NCI-H524 treated with DMSO at 0.1 percent for 48 hours (cell line): ENCODE measurements at places on chromosomes 5 and 9.

GRCh38 chr5:169299191-169299662, 1.7 kb downstream of the SLIT3 start:
- DNase-seq: no peak

- DNase-seq: no peak
These were observed 109.6 kb downstream of the FAM174A start for GRCh38 chr5:100644776-100645175.

DNA sequence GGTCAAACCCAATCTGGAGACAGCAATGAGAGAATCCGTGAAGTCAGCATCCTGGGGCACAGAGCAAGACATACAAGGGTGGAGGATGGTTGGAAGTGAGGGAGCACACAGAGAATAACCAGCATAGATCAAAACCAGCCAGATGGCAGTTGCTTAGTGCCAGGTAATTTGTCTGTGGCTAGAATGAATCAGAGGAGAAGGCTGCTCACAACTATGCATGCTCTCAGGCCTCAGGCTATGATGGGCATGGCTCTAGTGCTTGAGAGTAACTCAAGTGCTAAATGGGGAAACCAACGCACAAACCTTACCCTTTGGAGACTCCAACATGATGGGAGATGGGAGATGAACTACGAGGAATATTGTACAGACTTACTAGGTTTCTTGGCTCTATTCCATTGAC, 160.8 kb downstream of the DMRT2 start:
- DNase-seq: no peak

GRCh38 chr9:135299651-135300345, 179.8 kb upstream of the PPP1R26 start:
- DNase-seq: no peak

DNA sequence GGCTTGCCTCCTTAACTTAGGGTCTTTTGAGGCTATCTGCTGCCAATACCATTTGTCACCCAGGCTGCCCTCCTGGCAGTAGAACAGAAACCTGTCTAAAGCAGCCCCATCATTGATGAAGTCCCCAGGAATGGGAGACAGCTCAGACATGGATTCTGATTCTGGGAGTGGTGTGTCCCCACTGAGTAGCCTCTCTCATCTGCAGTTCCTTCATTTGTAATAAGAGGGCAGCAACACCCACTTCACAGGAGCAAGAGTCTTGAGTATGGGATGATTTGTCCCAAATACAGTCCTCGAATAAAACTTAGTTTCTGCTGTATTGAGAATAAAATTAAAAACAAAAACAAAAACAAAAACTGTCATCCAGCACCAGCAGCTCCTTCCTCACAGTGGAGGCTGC, 167.6 kb downstream of the ASTN2 start:
- no peak for DNase-seq

DNA sequence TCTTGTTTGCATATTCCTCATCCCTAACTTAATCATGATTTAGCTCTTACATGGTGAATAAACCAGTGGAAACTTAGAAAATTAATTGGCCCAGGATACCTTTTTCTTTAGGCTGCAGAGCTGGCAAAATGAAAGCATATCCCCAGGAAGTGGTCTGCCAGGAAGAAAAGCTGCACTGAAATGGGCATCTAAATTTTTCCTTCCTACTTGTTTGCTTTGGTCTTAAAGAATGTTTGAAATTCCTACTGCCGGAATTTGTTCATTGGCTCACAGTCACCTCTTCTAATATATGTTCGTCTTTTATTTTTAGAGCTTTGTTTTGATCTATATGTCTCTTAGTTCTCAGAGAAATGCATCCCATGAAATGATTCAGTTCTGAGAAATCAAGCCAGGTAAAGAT, 113.2 kb upstream of the ELL2 start:
- no peak for DNase-seq

GRCh38 chr9:87441251-87441650, 56.4 kb upstream of the DAPK1 start:
- no peak for DNase-seq

DNA sequence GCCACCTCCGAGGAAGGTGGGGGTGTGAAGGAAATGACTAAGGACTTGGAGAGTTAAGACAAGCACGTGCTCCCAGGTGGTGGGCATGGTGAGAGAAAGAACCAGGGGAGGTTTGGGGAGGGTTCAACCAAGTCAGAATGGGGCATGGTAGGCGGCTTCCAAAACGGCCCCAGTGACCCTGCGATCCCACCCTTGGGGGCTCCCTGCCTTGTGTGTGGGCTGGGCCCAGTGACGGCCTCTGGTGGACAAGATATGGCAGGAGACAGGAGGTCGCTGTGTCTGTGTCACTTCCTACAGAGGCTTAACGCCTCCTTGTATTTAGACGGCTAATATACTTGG, 51.3 kb upstream of the IRX4 start:
- no peak for DNase-seq

DNA sequence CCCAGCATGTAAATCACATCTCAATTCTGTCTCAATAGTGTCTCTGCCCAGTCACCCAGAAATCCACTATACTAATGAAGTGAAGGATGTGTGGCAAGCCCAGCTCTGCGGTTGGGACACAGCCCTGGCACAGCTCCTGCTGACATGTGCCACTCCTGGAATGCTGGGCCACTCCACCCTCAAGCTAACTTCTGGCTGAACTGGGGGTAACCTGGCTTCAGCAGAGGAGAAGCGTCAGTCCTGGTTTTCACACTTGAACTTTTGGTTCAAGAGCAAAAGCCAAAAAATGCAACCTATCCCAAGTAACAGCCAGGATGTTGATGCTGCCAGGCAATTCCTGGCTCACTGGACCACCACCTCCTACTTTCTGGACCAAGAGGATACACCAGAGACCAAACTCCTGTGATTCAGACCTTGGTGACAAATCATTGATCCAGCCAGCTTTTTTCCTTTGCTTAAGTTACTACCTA, 86.4 kb downstream of the ARRDC3 start:
- no peak for DNase-seq

DNA sequence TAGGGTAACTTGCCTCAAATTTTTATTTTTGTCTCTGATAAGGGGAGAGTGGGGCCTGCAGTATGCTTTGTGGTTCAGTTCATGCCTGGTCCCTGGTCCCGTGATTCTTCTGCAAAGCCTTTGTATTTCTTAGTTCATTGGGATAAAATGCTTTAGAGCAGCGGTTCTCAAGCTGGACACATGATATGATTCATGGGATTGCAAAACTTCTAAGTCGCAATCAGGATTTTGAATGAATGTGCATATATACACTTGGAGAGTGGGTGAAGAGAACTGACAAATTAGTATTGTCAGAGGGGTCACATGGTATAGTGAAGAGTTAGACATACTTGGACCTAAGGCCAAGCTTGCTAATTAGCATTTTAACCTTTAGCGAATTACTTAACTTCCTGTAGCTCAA, 265.4 kb upstream of the KLF9 start:
- DNase-seq: no peak

DNA sequence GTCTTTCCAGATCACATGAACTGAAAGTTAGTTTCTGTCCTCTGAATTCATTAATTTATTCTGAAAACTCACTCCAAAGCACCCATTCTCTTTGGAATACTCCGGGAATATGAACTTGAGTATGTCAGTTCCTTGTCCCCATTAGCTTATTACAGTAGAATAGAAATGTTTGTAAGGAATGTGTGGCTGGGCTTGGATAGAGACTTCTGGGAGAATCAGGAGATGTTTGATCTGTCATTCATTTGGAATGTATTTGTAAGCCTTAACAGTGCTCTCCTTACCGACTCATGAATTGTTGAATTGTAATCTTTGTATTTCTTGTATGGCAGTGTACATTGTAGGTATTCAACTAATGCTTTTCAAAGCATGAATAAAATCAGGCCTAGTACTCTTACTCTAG, 548.4 kb downstream of the LRRC70 start:
- no peak for DNase-seq

- no peak for DNase-seq
These were observed 7.6 kb upstream of the TBC1D2 start for GRCh38 chr9:98263080-98263479.

- no peak for DNase-seq
These were observed 130.6 kb downstream of the RXRA start for GRCh38 chr9:134456756-134457305.

DNA sequence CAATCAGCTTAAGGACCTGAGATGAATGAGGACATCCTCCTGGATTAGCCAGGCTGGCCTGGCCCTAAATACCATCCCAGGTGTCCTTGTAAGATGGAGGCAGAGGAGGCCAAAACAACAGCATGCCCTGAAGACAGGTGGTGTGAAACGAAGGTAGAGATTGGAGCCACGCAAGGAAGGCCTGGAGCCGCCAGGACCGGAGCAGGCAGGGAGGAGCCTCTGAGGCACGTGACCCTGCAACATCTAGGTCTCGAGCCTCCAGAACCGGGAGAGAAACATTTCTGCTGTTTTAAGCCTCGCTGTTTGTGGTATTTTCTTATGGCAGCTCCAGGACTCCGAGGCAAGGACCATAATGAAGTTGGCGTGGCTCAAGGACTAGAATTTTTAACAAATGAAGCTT, 9.7 kb upstream of the COL5A1 start:
- DNase-seq: no peak

DNA sequence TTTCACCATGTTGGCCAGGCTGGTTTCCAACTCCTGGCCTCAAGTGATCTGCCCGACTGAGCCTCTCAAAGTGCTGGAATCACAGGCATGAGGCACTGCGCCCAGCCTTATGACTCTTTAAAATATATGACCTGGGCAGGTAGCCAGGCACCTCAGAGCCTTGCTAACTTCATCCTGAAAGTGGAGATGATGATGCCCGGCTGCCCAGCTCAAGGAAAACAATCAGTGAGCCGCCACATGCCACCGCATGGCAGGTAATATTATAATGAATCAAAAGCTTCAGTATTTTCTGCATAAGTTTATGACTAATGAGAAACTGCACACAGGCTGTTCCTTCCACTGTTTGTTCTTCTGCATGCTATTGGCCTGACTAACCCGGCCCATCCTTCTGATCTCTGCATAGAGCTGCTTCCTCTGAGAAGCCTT, 30.4 kb upstream of the DMRT1 start:
- no peak for DNase-seq

GRCh38 chr9:135895202-135895848, 12.0 kb downstream of the CAMSAP1 start:
- DNase-seq: no peak

DNA sequence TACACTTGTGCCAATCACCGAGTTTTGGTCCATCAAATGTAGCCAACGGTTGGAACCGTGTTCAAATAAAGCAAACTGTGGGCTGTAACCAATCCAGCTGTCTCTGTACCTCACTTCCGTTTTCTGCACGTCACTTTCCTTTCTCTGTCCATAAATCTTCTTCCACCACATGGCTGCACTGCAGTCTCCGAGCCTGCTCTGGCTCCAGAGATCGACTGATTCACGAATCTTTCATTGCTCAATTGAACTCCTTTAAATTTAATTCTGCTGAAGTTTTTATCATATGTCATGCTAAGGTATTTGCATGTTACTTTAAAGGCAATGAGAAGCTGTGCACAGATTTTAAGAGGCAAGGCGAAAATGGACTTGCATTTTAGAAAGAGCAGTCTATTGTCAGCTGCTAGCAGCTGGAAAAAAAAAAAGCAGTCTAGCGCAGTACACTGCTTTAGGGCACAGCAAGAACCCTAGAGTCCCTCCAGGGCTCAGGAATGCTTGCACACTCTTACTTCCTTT, 13.2 kb downstream of the TTC39B start:
- no peak for DNase-seq

- DNase-seq: peak; percentile 78
These were observed 10.2 kb downstream of the KCNIP1 start for GRCh38 chr5:170513856-170514525.

GRCh38 chr9:77453825-77454647, 194.1 kb downstream of the GNA14 start:
- no peak for DNase-seq

GRCh38 chr5:178269499-178269898, 36.9 kb upstream of the PHYKPL start:
- no peak for DNase-seq

DNA sequence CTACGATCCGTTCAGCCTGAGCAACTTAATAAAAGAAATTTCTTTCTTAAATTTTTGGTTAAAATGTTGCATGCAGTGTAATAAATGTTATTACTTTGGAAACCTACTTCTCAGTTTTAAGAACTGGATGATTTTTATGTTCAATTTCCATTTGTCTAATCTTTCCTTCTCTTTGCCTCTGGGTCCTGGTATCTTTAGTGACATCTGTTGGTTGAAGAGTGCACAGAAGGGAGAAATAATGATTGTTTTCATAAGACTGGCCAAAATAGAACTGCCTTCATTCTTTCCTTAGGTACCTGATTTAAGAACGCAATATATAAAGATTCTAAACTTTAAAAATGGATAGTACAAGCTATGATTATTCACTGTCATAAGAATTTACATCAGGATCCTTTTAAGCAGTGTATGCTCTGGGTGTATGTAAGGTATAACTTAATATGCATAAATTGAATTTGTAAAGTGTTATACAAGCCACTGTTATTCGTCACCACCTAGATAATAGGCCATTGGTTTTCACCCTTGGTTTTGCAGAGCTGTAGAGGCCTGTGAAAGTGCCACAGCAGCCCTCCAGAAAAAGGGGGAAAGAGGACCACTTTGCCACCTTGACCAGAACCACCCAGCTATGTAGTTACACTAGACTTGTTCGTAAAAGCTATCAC, 82.8 kb upstream of the TLX3 start:
- DNase-seq: no peak

GRCh38 chr5:127425037-127425436, 92.4 kb upstream of the PRRC1 start:
- no peak for DNase-seq

- DNase-seq: no peak
These were observed 95.7 kb downstream of the ELAVL2 start for GRCh38 chr9:23730364-23730763.

- no peak for DNase-seq
These were observed 17.1 kb downstream of the EFNA5 start for GRCh38 chr5:107653685-107654084.

DNA sequence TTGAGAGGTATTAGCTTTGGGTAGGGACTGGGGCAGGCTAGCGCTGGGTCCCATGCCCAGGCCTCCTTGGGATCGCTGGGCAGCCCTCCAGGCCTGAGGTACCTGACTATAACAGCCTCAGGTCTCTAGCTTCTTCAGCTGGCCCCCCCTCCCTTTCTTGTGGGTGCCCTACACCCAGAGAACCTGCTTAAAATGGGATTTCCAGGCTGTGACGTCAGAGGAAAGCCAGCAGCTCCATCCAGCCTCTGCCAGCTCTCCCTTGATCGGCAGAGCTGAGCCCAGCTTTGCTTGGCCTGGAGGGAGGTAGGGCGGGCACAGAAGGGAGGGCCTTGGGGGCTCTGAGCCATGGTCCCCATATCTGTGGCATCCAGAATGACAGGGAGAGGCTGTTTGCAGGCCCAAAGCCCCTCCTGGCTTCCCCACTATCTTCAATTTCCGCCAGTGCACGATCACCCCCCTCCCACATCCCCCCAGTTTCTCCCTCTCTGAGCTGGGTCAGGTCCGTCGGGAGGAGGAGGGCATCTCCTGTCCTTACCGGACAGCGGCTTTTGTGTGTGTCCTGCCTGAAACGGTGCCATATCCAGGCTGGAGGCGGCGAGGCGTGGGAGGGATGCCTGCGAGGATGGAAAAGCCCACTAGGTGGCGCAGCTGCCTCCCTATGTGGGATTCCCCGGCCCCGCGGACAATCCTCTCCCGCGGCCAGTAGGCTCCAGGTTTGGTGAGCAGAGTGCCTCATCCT, 10.8 kb downstream of the REEP2 start:
- DNase-seq: peak; percentile 27

GRCh38 chr9:115133649-115134048, 15.7 kb upstream of the TNC start:
- peak; percentile 35 for DNase-seq
